ENCODE measurements at places on chromosomes 16 and 17.

DNA sequence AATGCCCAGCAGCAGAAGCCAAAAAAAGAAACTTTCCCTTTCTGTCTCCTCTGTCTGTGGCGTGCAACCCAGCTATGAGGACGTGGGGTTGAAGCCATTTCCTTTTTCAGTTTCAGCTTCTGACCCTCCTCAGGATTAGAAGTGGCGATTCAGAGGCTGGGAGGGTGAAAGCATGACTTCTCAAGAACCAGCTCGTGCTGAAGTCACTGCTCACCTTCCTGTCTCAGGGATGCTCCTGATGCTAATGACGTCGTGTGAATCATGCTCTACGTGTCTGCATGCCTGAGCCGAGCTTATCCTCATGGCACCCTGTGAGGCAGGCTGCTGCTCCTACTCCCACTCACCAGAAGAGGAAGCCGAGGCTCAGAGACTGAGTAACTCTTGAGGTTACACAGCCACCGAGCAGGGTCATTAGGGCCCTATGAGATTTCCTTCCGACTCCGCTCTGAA is 5.7 kb upstream of the LPO start:
- peak; percentile 26 for DNase-seq

- no peak for DNase-seq
These were observed 2.8 kb upstream of the RAPGEFL1 start for GRCh38 chr17:40174514-40174913.

GRCh38 chr17:57256708-57257112 is 387 bp downstream of the MSI2 start:
- DNase-seq, result no peak

DNA sequence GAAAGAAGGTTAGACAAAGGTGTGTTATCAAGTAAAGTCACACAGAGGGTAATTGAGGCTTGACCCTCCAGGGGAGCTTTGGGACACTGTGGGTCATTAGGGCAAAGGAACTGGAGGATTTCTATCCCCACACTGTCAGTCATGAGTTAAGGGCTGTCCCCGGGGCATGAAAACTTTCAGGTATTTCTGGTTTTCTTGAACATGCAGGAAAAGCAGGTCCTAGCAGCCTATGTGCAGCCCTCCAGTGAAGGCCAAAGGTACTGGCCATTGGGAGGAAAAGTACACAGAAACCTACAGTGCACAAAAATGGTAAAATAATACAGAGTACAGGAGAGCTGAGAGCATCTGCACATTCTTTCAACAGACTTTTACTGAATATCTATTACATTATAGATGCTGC is 44.4 kb upstream of the SCNN1B start:
- DNase-seq, result no peak

DNA sequence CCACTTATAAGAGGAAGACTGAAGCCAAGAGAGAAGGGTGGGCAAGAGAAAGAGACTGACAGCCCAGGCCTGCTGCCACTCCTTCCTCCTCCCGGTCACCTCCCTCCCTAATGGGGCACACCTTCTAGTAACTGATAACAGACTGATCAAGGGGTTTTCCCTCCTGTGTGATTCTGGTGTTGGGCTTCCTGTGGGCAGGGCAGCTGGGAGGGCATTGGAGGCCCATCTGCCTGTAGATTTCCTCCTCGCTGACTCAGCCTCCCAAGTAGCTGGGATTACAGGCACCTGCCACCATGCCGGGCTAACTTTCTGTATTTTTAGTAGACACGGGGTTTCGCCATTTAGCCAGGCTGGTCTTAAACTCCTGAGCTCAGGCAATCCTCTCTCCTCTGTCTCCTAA is 16.2 kb downstream of the CA4 start:
- DNase-seq, result no peak

DNA sequence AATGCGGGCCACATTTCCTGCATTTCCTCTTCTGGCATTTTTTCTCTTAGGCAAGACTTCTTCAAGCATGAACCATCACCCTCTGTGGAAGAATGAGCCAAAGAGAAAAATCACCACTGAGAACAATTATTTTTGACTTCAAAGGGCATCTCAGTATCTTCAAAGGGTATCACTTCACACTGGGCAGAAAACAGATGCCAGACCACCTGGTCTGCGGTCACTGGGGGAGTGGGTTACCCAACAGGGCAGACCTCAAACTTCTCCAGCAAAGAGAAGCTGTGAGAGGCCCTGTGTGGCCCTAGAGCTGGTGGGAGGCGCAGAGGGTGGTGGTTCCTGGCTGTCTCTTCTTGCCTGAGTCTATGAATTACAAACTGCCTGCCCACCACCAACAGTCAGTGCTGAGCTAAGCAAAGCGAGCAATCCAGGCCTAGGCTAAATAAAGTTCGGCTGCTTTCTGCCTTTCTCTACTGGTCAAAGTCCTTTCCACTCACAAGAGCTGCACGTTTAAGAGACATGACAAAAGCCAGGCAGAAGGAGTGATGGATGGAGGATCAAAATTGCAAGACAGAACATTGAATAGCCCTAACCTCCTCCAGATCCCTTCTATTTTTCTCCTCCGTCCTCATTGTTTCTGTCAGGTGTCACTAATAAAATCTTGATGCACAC is 602.7 kb upstream of the CDH5 start:
- DNase-seq, result no peak

- no peak for DNase-seq
These were observed 95.0 kb upstream of the PSMD7 start for GRCh38 chr16:74201576-74201975.

DNA sequence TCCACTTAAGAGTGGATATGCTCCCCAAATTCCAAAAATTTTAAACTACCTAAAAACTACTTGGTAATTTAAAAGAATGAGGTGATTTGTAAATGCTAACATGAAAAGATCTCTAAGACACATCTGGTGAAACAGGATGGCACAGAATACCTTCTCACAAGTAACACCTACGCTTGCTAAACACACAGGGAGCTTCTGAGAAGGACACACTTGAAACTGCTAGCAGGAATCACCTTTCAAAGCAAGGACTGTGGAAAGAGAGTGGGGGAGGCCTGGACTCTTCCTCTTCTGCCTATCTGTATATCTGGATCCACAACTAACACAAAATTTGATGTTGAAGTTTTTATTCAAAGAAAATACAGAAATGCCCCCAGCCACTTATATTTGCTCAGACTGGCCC is 52.4 kb downstream of the CYTH1 start:
- DNase-seq, result no peak

All from memory B cell (primary cell).